MCF 10A (cell line): ENCODE measurements at places on chromosomes 3 and 15.

DNA sequence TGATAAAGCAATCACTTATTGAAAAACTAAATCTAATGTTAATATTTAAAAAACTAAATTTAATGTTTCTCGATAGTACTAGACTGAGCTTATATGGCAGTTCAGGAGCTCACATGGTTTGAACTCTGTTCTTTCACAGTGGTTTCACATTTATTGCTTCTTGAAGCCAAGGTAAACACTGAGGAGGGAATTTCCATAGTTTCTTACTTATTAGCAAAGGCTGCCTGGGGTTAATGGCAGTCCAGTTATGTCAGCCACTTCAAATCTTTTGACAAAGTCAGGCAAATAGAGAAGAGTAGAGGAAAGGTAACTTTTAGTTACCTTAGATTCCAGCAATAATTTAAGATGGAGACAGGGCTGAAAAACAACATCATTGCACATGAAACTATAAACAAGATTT, 831.5 kb downstream of the ROBO2 start:
- peak; percentile 11 for DNase-seq

- DNase-seq = no peak
Observed at GRCh38 chr3:115977866-115978265, 354.6 kb downstream of the GAP43 start.

GRCh38 chr3:138082085-138082991, 33.1 kb downstream of the DZIP1L start:
- peak; percentile 93 for DNase-seq

GRCh38 chr3:8563146-8563545, 61.5 kb downstream of the LMCD1 start:
- no peak for DNase-seq

- no peak for DNase-seq
Observed at GRCh38 chr3:120560304-120561250, 35.6 kb upstream of the NDUFB4 start.

GRCh38 chr3:173395412-173396181, 1.9 kb upstream of the NLGN1 start:
- peak; percentile 81 for DNase-seq

GRCh38 chr15:31476236-31476810, 149.7 kb downstream of the KLF13 start:
- DNase-seq = no peak

DNA sequence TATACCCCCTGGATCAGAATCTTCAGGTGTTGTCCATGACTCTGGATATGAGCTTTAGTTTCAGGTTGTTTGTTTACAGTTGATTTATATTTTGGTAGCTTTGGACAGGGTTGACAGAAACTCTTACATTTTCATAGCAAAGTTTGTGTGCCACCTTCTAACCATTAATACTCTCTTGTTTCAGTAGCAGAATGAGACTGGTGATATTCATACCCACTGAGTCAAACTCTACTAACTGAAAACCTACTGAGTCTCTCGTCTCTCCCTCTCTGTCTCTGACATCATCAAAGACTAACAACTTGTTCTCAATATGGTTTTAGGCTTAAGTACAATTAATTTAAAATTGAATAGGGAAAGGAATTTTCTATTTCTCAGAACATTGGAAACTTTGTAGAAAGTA, 282.3 kb downstream of the CNTN6 start:
- no peak for DNase-seq

- peak; percentile 19 for DNase-seq
Observed at GRCh38 chr3:55746808-55747413, 259.8 kb upstream of the WNT5A start.

GRCh38 chr3:17980863-17981262, 238.4 kb upstream of the TBC1D5 start:
- DNase-seq = no peak

DNA sequence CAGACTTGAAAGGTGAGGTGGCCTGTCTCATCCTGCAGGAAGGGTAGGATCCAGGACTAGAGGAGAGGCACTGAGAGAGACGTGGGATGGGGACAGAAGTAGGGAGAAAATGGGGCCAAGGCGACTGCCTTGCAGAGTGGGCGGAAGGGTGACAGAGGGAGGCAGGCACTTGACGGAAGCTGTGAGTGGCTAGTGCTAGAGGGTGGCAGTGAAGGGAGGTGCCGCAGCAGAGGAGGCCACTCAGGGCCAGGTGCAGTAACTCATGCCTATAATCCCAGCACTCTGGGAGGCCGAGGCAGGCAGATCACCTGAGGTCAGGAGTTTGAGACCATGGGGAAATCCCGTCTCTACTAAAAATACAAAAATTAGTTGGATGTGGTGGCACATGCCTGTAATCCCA, 7.3 kb downstream of the CCDC33 start:
- no peak for DNase-seq

DNA sequence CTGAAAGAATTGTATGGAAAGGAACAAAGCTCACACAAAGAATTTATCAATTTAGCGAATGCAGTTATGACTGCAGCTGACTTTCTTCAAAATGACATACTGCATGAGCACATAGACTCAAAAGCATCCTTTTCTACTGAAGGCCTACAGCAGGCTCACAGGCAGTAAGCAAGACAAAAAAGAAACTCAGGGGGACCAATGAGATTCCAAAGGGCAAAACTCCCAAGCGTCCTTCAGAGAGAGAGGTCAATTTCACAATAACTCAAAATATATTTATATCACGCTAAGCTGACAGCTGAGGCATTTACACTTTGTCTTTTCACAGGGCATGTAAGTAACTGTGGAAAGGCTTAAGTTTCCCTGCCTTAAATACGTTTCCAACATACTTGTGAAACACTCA, 427.9 kb upstream of the RASGRP1 start:
- no peak for DNase-seq

DNA sequence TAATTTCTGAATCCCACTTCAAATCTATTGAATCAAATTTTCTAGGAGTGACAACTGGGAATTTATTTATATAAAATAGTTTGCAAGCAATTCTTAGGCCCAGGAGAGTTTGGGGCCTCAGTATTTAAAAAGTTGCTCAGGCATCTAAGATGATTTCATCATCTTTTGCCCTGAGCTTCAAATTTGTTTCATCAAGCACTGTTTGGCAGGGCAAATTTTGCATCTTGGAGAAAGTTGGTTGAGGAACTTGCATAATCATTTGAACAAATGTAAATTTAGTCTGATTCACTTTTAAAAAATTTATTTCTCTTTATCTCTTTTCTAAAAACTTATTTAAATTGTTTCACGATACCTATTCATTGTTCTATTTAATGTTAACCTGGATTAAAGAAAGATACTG, 702.8 kb downstream of the SI start:
- peak; percentile 9 for DNase-seq

GRCh38 chr3:152769523-152769922, 65.4 kb upstream of the P2RY1 start:
- peak; percentile 38 for DNase-seq

DNA sequence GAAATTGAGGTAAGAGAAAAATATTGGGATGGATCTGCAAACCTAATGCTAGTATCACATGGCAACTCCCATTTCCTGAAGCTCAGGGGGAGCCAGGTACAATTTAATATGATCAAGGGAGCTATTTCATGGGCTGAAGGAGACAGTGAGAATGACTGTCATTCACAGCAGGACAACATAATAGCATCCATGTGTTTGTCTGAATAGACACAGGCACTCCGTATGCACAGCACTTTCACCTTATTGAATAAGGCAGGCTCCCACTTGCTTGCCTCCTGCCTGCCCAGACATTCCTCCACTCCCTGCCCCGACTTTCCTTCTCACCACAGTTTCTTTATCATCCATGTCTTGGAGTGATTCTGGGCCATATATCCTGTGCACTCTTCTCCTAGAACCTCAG, 156.6 kb upstream of the SLC24A5 start:
- no peak for DNase-seq

- DNase-seq = no peak
Observed at GRCh38 chr15:63043335-63044076, 959 bp downstream of the TPM1 start.

- no peak for DNase-seq
Observed at GRCh38 chr15:67510597-67511190, 10.2 kb upstream of the C15orf61 start.

DNA sequence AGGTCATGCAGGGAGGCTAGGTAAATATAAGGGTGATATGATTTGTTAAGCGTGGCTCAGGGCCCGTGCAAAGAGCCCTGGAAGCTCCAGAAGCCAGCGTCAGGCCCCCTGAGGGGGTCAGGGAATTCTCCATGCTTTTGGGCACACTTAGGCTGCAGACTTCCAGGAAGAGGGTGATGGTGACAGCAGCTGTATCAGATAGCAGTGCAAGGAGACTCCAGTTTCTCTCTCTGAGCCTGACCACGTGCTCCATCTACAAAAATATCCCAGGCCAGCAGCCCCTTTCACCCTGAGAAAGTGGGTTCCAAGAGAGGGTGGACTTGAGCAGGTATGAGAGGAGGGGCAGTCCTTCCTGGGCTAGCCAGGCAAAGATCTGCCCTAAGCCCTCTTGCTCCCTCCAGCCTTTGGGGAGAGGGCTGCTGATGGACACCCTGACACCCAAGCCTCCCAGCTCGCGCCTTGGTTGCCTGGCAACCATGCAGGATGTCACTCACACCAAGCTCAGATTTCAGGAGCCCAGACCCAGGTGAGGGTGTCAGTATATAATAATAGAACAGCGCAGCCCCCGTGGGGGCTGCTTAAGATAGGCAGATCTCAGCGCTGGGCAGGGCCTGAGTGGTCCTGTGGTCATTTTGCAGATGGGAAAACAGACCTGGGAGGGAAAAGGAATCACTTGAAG, 35.8 kb downstream of the ATP2B2 start:
- DNase-seq = no peak

- no peak for DNase-seq
Observed at GRCh38 chr3:161142486-161142885, 37.3 kb upstream of the B3GALNT1 start.

DNA sequence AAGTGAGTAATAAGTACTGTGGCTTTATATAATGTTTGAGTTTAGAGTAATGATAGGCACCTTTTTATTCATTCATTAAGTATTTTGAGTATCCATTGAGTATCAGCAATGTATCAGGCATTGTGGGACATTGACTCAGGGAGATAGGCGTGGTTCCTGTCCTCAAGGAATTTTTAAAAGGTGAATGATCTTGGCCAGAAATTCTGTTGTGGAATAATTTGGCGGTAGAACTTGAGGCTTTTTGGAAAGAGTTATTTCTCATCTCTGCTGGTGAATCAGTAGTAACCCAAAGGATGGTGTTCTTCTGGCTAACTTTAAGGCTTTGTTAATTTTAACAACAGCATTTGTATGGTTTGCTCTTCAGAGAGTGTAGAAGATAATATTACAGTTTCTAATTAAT, 2.0 kb downstream of the RAB7A start:
- DNase-seq = peak; percentile 22

GRCh38 chr3:103977417-103977816, 1389.3 kb upstream of the ALCAM start:
- no peak for DNase-seq

DNA sequence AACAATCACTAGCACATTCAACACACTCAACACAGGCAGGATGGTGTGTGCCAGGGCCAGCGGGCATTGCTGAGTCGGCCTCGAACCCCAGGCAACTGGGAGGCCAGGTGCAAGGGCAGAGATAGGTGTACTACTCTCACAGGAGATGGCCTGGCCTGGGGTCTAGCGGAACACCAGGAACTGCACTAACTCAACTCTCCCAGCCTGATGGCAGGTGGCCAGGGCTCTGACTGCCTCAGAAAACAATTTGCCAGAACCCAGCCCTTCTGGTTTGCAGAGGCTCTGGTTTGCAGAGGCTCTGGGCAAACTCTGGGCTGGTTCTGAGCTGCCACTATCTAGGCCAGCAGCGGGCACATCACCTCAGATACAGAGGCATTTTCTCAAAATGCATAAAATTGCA, 229.2 kb upstream of the CHRNA7 start:
- peak; percentile 71 for DNase-seq

- DNase-seq = peak; percentile 54
Observed at GRCh38 chr3:52248816-52249547, 3.4 kb downstream of the PPM1M start.

DNA sequence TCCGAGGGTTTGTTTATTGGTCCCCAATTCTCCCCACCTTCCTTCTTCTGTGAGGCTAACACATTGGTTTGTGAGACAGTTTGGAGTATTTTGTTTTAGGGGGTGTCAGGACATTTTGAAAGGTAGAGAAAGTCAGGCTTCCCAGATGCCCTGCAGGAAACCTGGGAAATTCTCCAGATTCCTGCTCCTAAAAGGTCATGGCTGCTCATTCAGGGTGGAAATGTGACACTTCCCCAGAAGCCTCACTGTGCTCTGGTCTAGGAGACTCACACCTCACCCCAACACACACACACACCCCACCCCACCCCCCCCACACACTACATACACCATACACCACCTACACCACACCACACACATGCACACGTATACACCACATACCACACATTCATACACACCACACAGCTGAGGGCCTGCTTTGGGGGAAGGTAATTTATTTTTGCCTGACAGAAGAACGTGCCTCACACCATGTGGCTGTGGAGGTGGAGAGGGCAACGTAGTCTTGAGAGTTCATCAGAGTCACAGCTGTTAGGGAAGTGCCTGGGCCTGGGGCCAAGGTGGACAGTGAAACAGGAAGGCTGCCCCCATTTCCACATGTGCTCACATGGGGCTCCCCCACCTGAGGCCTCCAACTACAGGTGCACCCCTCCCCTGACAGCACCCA, 40.4 kb upstream of the LIMD1 start:
- DNase-seq = no peak

- DNase-seq = no peak
Observed at GRCh38 chr15:57618325-57618724, 26.6 kb downstream of the MYZAP start.

GRCh38 chr3:66401157-66401550, 99.7 kb downstream of the LRIG1 start:
- no peak for DNase-seq

DNA sequence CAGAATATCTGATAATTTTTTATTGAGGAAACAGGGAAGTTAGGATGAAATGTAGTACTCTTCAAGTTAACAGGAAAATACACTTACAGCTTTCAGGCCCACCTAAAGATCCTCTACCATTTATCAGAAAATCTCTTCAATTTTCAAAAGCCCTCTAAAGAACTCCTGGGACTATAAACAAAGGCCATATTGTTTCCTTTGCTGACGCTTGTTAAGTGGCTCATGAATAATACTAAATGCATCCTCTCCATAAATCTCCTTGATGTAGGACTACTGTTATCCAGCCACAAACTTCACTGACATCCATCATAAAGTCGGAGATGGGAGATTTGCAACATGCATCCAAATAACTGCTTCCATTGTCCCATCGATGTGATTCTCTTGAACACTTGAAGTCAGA, 326.5 kb downstream of the ZIC1 start:
- no peak for DNase-seq

DNA sequence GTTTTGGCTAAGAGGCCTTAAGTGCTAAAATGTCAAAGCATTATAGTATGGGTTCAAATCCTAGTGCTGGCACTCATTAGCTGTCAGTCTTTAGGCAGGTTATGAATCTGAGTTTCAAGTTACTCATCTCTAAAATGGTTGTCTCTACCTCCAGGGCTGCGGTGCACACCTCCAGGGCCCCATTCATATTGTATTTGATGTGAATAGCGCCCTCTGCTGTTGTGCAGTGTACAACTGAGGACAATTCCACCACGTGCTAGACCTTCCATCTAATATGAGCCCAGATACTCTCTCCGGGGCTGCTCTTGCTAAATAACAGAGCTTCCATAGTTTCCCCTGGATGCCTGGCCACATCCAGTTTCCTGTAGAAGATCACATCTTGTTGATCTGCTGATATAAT, 54.3 kb downstream of the OXNAD1 start:
- DNase-seq = peak; percentile 55
